Uterus (tissue), 4 donors: ENCODE measurements at places on chromosomes 16 and 17. TPM values are rescaled to one million over a fixed set of nuclear protein-coding genes. Genes with fewer than 3 reads are reported as not detected.

DNA sequence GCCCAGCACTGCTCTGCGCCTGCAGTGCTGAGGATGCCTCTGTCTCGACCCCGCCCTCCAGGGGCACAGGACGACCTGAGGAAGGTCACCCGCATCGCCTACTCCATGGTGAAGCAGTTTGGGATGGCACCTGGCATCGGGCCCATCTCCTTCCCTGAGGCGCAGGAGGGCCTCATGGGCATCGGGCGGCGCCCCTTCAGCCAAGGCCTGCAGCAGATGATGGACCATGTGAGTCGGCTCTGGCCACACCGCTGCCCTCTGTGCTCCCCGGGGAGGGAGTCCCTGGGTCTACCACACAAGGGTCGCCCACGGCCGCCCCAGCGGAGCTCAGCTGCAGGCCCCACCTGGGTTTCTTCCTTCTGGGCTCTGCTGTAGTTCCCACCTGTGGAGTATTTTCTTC lies 6.7 kb upstream of the RPL13 start:
- H3K36me3 ChIP-seq = no peaks in the 10 kb centered on the region
- H3K4me1 ChIP-seq = no peaks in the 10 kb centered on the region
- no peak for DNase-seq
- H3K27ac ChIP-seq = no peak overlapping the region
- no peak overlapping the region for H3K4me3 ChIP-seq

DNA sequence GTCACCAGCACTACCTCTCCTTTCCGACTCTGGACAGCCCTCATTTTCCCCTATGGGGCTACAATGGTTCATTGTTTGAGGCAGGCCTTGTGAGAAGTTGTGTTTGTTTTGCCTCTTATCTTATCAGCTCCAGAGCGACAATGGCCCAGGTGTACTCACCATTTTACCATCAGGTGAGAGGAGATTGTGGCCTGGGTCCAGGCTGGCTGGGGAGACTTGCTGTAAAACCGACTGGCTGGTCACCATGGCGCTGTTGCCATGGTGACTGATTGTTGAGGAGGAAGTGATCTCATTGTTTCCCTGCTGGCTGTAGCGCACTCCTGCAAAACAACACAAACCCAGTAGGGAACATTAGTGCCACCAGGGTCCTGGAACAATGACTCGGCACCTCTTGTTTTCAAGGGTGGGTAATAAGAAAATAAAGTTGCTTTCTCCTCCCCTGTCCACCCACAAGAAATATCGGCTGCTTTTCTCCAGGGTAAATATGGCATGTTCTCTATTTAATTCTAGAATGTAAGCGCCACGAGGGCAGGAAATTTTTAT lies 34.4 kb downstream of the HNF1B start:
- no peak for DNase-seq
- no peak overlapping the region for H3K27ac ChIP-seq
- no peaks in the 10 kb centered on the region for H3K27me3 ChIP-seq

GRCh38 chr17:49848019-49848473 lies at the start of gene TAC4:
TSS of gene TAC4 (minus strand) at chr17:49848069. CDS start at chr17:49848017, 52 bp downstream.
- H3K36me3 ChIP-seq = no peaks in the 10 kb centered on the region
- H3K4me3 ChIP-seq = no peak within 1 kb of the TSS
- no peak for DNase-seq
- H3K27ac ChIP-seq = no peak within 1 kb of the TSS

PABPN1L gene
- total RNA-seq = not detected

- H3K27me3 ChIP-seq = no peaks in the 10 kb centered on the region
- no peak for DNase-seq
- no peaks in the 10 kb centered on the region for H3K36me3 ChIP-seq
Observed at GRCh38 chr16:50816901-50817555, 75.1 kb downstream of the CYLD start.

- no peak overlapping the region for H3K4me3 ChIP-seq
- no peak overlapping the region for H3K27ac ChIP-seq
- peaks cover 7% of the 10 kb centered on the region for H3K27me3 ChIP-seq
- no peaks in the 10 kb centered on the region for H3K4me1 ChIP-seq
- no peaks in the 10 kb centered on the region for H3K36me3 ChIP-seq
Observed at GRCh38 chr17:48307814-48308411, 122.1 kb downstream of the SKAP1 start.

DNA sequence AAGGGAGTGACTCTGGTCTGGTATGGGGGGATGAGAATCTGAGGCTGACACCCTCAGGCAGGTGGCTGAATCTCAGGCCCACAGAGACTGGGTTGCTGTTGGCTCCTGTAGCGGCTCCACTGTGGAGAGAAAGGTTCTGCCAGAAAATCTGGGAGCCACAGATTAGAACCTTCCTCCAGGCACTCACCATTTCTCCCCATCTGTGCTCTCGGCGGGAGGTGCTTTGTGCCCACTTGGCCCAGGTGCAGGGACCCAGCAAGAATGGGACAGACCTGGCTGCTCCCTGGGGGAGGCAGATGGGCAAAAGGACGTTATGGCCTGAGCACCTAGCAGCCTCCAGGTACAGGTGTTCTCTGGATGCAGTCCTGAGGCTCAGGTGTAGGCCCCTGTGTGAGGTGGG lies 20.1 kb downstream of the RAB11FIP3 start:
- H3K4me1 ChIP-seq = no peaks in the 10 kb centered on the region
- no peak overlapping the region for H3K4me3 ChIP-seq
- no peaks in the 10 kb centered on the region for H3K27me3 ChIP-seq

DNA sequence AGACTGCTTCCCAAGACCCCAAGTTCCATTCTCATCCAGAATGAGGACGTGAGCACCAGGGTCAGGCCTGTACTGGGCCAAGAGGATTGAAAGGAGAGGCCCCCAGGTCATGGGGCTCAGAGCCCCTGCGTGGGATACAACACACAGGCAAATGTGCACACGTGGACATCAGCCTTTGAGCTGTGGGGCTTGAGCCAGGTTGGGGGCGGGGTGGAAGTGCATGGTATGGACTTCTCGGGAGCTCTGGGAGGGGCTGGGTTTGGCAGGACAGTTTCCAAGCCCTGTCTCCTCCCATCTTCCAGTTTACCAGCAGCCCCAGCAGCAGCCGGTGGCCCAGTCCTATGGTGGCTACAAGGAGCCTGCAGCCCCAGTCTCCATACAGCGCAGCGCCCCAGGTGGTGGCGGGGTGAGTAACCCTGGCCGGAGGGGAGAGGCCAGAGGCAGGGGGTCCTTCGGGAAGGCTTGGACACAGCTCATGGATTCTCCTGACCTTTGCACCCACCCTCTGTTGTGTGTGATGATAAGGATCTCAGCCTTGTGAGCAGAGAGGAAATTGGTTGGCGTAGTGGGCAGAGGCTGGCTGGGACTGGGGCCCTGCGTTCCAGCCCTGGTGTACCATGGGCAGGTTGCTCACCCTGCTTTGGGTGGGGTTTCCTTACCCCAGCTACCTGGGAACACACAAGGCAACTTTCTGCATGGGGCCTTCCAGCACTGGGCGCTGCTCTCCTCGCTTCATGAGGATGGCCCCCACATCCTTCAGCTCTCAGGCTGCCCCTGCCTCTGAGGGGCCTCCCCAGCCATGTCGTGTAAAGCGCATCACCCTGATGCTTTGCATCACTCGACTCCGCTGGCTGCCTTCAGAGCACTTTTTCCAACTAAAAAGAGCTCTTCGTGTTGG lies 10.4 kb upstream of the LASP1NB start:
- H3K27me3 ChIP-seq = no peaks in the 10 kb centered on the region
- no peaks in the 10 kb centered on the region for H3K36me3 ChIP-seq
- H3K4me3 ChIP-seq = no peak overlapping the region
- DNase-seq = peak; percentile 21
- peak overlapping the region; percentile 6 for H3K27ac ChIP-seq
- peaks cover 13% of the 10 kb centered on the region for H3K4me1 ChIP-seq

SMPD3 gene
- 0.26 TPM for total RNA-seq

DRC3 gene
- total RNA-seq = 18.5 TPM

MT1H gene
- total RNA-seq = not detected

- H3K27ac ChIP-seq = no peak overlapping the region
- H3K27me3 ChIP-seq = no peaks in the 10 kb centered on the region
- peaks cover 4% of the 10 kb centered on the region for H3K4me1 ChIP-seq
- no peak overlapping the region for H3K4me3 ChIP-seq
- no peak for DNase-seq
Observed at GRCh38 chr16:9911989-9912388, 270.2 kb downstream of the GRIN2A start.

- no peak for DNase-seq
- no peaks in the 10 kb centered on the region for H3K4me1 ChIP-seq
- H3K27ac ChIP-seq = no peak overlapping the region
- no peak overlapping the region for H3K4me3 ChIP-seq
- no peaks in the 10 kb centered on the region for H3K36me3 ChIP-seq
Observed at GRCh38 chr16:49405123-49405522, 31.5 kb downstream of the C16orf78 start.

HOXB6 gene
- total RNA-seq = 0.88 TPM

TBC1D28 gene
- total RNA-seq = not detected

OR3A3 gene
- not detected for total RNA-seq
